ENCODE measurements at places on chromosomes 13 and 19.

DNA sequence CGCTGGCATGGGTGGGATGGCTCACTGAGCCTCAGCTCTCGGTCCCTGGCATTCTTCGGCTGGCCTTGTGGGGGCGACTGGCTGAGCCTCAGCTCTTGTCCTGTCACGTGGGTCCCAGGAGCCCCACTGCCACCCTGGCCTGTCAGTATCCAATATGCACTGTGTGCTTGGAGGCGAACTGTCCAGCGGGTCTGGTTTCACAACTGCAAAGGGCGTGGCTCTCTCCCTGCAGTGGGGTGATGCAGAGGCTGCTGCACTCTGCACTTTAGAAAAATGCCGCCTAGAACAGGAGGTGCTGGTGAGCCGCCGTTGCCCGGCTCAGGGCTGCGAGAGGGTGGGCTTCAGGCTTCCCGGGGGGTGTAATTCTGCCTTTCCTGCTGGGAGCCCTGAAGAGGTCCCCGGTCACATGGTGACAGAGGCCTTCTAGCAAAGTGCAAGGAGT is 17.0 kb upstream of the TMEM255B start:
- no peak for DNase-seq

DNA sequence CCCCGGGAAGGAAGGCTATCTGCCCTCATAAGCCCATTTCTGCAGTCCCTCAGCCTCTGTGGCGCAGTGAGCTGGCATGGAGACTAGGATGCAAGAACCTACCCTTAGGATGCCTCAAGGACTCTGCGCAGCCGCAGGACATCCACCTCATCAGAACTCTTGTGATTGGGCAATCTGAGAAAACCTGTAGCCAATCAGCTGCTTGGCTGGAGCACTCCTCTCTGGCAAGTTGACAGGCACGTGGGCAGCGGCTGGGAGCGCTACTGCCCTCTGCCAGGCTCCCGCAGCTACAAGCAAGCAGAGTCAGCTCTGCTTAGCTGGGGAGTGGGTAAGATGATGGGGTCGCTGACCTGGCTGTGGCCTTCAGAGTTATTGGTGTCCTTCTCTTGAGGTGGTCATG is 1.5 kb upstream of the ECSIT start:
- DNase-seq = no peak

GRCh38 chr19:53977991-53978731 is 13.3 kb upstream of the CACNG6 start:
- no peak for DNase-seq

DNA sequence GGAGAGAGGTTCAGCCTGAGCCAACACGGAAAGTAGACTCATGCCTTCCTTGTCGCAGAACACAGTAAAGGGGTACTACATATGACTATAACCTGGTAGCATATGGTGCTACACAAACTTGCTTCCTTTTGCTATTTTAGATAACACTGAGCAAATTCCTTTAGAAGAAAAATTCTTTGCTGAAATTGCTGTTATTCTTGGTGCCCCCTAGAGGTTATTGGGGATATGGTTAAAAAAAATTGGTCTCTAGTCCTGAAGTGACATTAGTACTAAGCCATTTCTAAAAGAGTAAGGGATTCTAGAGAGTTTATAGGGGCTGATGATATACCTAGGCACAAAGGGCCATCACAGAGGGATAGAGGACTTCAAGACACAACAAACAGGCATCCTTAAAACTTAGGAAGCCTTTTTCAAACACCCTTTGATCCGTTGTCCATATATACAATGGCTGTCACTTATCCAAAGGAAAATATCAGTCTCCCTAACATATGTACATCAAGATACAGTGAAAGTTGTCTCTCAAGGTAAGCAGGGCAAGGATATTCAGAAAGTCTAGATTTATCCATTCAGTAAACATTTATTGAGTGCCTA is 13.9 kb upstream of the HS6ST3 start:
- no peak for DNase-seq

DNA sequence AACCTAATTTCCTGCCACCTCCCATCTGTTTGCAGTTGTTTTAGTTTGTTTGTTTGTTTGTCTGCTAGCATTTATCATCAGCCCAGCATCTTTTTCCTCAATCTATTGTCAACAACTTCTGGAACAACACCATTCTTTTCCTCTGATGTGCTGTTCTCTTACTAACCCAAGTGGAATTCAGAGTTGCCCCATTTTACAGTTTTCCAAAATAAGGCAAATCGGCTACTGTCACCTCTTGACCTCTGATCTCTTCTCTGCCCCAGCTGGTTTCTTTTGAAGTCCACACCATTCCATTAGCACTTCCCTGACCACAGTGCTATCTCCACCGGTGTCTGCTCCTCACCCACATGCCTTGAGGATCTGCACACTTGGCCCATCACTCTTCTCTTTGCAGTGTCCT is 102.4 kb downstream of the EFNB2 start:
- DNase-seq = no peak

- no peak for DNase-seq
Measured at GRCh38 chr13:32647926-32648325, 61.7 kb downstream of the PDS5B start.

- DNase-seq = no peak
Measured at GRCh38 chr19:30647891-30648720, 275.9 kb downstream of the ZNF536 start.

DNA sequence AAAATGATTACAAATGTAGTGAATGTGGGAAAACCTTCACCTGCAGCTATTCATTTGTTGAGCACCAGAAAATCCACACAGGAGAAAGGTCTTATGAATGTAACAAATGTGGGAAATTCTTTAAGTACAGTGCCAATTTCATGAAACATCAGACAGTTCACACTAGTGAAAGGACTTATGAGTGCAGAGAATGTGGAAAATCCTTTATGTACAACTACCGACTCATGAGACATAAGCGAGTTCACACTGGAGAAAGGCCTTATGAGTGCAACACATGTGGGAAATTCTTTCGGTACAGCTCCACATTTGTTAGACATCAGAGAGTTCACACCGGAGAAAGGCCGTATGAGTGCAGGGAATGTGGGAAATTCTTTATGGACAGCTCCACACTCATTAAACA is 9.2 kb downstream of the ZNF548 start:
- DNase-seq = no peak

All from stimulated activated CD4-positive, alpha-beta T cell treated with anti-CD3 and anti-CD28 coated beads, TNF-alpha, amount 100 ng/mL, for 24 hours (primary cell).